Effector memory CD8-positive, alpha-beta T cell (primary cell): ENCODE measurements at places on chromosomes 5 and 9.

- peaks cover 32% of the 10 kb centered on the region for H3K36me3 ChIP-seq
- H3K27ac ChIP-seq = no peak overlapping the region
- no peak overlapping the region for H3K4me3 ChIP-seq
These were observed 266.2 kb downstream of the ARHGAP26 start for GRCh38 chr5:143036146-143036927.

GRCh38 chr5:41656597-41656996 is 146.2 kb upstream of the PLCXD3 start:
- H3K4me1 ChIP-seq = no peaks in the 10 kb centered on the region
- DNase-seq = no peak
- no peaks in the 10 kb centered on the region for H3K36me3 ChIP-seq

GRCh38 chr9:111178331-111179055 is 140.2 kb upstream of the LPAR1 start:
- no peak overlapping the region for H3K27ac ChIP-seq
- no peak overlapping the region for H3K4me3 ChIP-seq
- no peaks in the 10 kb centered on the region for H3K27me3 ChIP-seq
- no peaks in the 10 kb centered on the region for H3K4me1 ChIP-seq
- DNase-seq = no peak
- no peaks in the 10 kb centered on the region for H3K36me3 ChIP-seq

GRCh38 chr5:31884896-31885295 is 246.0 kb downstream of the PDZD2 start:
- no peaks in the 10 kb centered on the region for H3K4me1 ChIP-seq
- no peak overlapping the region for H3K27ac ChIP-seq
- DNase-seq = no peak
- no peak overlapping the region for H3K4me3 ChIP-seq
- H3K36me3 ChIP-seq = no peaks in the 10 kb centered on the region
- peaks cover 22% of the 10 kb centered on the region for H3K27me3 ChIP-seq

- peaks cover 33% of the 10 kb centered on the region for H3K27me3 ChIP-seq
- DNase-seq = peak; percentile 67
- H3K27ac ChIP-seq = no peak overlapping the region
These were observed 64.6 kb downstream of the SH3TC2 start for GRCh38 chr5:148998174-148998797.

GRCh38 chr9:4743131-4743875 is 2.3 kb upstream of the AK3 start:
- no peak overlapping the region for H3K4me3 ChIP-seq
- H3K27me3 ChIP-seq = no peaks in the 10 kb centered on the region
- H3K36me3 ChIP-seq = peaks cover 3% of the 10 kb centered on the region
- H3K4me1 ChIP-seq = peaks cover 19% of the 10 kb centered on the region

DNA sequence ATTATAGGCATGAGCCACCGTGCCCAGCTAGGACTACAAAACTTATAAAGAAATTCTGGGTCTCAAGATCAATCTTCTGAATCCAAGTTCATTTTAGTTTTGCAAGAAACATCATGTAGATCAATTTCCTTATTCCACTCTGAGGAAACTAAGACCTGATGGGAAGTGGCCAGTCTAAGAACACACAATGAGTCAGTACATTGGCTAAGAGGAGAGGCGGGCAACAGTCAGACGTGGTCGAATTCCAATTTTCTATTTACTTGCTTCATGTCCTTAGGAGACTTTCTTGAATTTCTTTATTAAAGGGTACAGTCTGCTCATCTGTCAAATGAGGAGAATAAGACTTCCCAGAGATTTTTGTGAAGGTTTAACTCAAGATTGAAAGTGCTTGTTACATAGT is 432.1 kb upstream of the BRINP1 start:
- no peak for DNase-seq
- H3K27ac ChIP-seq = no peak overlapping the region
- H3K27me3 ChIP-seq = no peaks in the 10 kb centered on the region
- H3K36me3 ChIP-seq = no peaks in the 10 kb centered on the region

DNA sequence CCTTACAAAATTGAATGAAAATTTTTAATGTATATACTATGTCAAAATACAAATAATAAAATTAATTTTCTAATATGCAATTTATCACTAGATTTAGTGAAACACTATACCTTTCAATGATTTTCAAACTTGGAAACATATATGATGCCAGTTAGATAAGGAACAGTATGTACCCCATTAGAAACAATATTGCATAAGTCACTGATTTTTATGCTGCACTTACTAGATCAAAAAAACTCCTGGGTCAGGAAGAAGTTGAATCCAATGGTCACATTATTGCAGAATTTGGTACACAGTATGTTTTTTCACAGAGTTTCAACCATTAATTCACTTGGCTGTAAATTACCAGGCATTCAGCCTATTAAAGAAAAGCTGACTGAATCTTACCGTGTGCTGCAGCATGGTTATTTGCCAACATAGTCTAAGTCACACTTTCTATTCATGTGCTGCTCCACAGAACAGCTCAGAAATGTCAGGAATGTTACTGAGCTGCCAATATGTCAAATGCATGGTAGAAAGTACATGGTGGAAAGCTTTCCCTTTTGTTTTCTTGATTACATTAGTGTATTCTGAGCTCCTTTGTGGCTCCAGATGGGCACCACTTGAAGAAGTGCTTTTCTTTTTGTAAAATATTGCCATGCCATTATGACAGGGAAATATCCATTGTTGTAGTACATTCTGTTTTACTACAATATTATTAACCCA is 9.9 kb upstream of the PRR16 start:
- DNase-seq = no peak
- H3K4me1 ChIP-seq = no peaks in the 10 kb centered on the region
- no peaks in the 10 kb centered on the region for H3K36me3 ChIP-seq
- H3K27me3 ChIP-seq = no peaks in the 10 kb centered on the region

GRCh38 chr9:78326564-78326963 is 29.6 kb downstream of the PSAT1 start:
- no peak overlapping the region for H3K4me3 ChIP-seq
- H3K36me3 ChIP-seq = no peaks in the 10 kb centered on the region

- H3K27ac ChIP-seq = no peak overlapping the region
- no peaks in the 10 kb centered on the region for H3K36me3 ChIP-seq
- H3K4me1 ChIP-seq = no peaks in the 10 kb centered on the region
- no peak for DNase-seq
- no peak overlapping the region for H3K4me3 ChIP-seq
These were observed 15.1 kb upstream of the CSNK1G3 start for GRCh38 chr5:123496892-123497291.

DNA sequence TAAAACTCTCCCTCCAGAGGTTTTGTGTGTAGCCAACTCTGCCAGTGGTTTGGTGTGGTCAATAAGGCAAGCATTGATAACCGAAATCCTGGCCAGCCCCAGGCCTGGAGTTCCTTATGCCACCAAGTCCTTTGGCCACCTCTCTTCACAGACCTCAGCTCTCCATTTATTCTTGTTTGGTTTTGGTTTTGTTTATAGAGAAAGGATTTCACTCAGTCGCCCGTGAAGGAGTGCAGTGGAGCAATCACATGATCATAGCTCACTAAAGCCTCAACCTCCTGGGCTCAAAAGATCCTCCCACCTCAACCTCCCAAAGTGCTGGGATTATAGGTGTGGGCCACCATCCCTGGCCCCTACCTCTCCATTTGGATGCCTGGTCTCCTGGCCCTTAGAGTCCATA is 55.4 kb upstream of the PPARGC1B start:
- no peak for DNase-seq
- H3K27me3 ChIP-seq = peaks cover 66% of the 10 kb centered on the region
- H3K4me1 ChIP-seq = no peaks in the 10 kb centered on the region
- no peak overlapping the region for H3K27ac ChIP-seq
- no peak overlapping the region for H3K4me3 ChIP-seq

DNA sequence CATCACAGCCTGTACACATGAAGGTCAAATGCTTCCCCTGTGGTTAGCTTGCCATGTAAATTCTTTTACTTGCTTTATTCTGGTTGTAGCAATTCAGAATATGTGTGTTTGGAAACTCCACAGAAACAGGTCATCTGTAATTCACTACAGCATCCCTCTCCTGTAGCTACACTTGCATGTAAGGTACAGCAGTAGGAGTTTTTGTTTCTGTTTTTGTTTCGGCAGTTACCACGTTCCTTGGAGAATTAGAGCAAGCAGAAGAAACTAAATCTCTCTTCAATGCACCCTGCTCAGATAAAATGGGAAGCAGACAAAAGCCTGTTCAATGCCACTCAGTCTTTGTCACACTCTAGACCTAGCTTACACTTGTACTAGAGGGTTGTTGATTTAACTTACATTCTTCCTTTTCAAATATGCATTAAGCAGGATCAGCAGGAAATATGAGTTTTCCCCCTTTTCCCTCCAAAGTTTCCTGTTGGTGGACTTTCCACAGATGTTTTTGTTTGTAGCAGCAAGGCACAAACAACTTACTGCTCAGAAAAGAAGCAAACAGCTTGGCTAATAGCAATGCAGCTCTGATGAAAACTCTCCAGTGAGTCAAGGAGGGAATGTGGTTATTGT is 80.9 kb downstream of the YIPF5 start:
- peaks cover 5% of the 10 kb centered on the region for H3K4me1 ChIP-seq
- no peak for DNase-seq
- H3K36me3 ChIP-seq = no peaks in the 10 kb centered on the region
- H3K27ac ChIP-seq = no peak overlapping the region

GRCh38 chr5:144385597-144385996 is 214.9 kb downstream of the KCTD16 start:
- no peaks in the 10 kb centered on the region for H3K27me3 ChIP-seq
- DNase-seq = no peak
- H3K27ac ChIP-seq = no peak overlapping the region
- no peaks in the 10 kb centered on the region for H3K4me1 ChIP-seq

DNA sequence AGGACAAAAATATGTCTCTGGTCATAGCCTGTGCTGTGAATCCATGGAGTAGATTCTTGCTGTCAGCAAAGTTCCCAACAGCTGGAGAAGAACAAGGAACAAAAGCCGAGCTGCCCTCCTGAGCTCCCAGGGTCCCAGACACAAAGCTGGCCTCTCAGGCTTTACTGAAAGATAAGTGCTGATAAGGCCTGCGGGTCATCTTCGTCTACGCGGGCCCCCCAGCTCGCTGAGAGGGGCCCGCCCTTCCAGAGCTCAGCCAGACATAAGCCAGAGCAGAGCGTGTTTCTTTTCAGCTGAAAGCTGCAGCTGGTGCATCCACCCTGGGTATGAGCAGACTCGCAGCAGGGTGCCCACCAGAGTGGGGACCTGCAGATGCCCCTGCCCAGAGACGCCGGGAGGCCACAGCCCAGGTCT is 84.7 kb downstream of the HSD17B3 start:
- H3K4me1 ChIP-seq = peaks cover 11% of the 10 kb centered on the region
- H3K4me3 ChIP-seq = peak overlapping the region; percentile 43
- H3K36me3 ChIP-seq = peaks cover 4% of the 10 kb centered on the region
- H3K27ac ChIP-seq = no peak overlapping the region

- H3K27me3 ChIP-seq = no peaks in the 10 kb centered on the region
These were observed 632.2 kb downstream of the TLR4 start for GRCh38 chr9:118336250-118336942.

- H3K27ac ChIP-seq = no peak overlapping the region
- no peak for DNase-seq
- H3K4me1 ChIP-seq = peaks cover 8% of the 10 kb centered on the region
- no peaks in the 10 kb centered on the region for H3K36me3 ChIP-seq
- no peaks in the 10 kb centered on the region for H3K27me3 ChIP-seq
These were observed 111.8 kb downstream of the RFX3 start for GRCh38 chr9:3413984-3414383.

DNA sequence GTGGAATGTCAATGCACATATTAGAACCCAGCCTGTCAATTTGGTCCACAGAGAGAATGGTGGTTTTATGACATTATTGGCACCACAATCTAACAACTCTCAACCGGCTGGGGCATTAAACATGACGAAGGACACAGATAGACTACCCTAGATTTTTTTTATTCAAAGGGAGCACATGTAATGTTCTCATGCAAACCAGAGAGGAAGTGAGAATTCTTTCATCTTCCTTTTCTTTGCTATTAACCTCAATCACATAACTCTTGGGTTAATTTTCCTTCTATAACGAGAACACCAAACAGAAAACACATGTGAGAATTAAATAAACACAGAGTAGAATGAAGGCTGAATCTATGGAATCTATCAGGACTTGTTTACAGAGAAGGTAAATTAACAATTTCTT is 94.9 kb upstream of the TNC start:
- no peaks in the 10 kb centered on the region for H3K36me3 ChIP-seq
- peaks cover 53% of the 10 kb centered on the region for H3K27me3 ChIP-seq
- H3K27ac ChIP-seq = no peak overlapping the region

GRCh38 chr5:64298586-64298985 is 132.9 kb downstream of the RNF180 start:
- H3K27ac ChIP-seq = no peak overlapping the region
- H3K27me3 ChIP-seq = no peaks in the 10 kb centered on the region
- H3K4me3 ChIP-seq = no peak overlapping the region
- no peaks in the 10 kb centered on the region for H3K36me3 ChIP-seq
- no peaks in the 10 kb centered on the region for H3K4me1 ChIP-seq
- DNase-seq = no peak

GRCh38 chr5:19314840-19315239 is 673.2 kb downstream of the CDH18 start:
- no peak overlapping the region for H3K27ac ChIP-seq
- no peaks in the 10 kb centered on the region for H3K4me1 ChIP-seq
- no peak overlapping the region for H3K4me3 ChIP-seq
- DNase-seq = no peak
- H3K36me3 ChIP-seq = no peaks in the 10 kb centered on the region

DNA sequence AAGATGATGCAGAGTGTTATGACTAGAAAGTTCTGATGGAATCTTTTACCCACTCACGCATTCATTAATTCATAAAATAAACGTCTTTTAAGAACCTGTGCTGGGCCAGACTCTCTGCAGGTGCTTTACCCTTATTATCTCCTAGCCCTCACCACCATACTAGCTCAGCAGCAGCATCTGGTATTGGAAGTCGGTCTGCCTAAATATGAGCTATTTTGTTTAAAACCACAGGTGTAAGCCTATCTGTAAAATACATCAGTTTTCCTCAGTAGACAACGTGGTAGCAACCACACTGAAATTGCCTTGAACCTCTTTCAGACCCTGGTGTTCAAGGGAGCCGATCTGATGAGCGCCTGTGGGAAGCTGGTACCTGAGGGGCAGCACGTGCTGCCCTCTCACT is 69.4 kb downstream of the PPIC start:
- no peak overlapping the region for H3K27ac ChIP-seq
- no peaks in the 10 kb centered on the region for H3K4me1 ChIP-seq
- H3K4me3 ChIP-seq = no peak overlapping the region
- H3K27me3 ChIP-seq = no peaks in the 10 kb centered on the region

- H3K4me1 ChIP-seq = peaks cover 4% of the 10 kb centered on the region
- peak within 1 kb of the TSS; percentile 70 for H3K4me3 ChIP-seq
These were observed at the start of gene BARHL1 for GRCh38 chr9:132582276-132582785. Gene BARHL1 (plus strand): TSS chr9:132582606. CDS start chr9:132582798, 192 bp downstream.

- H3K27me3 ChIP-seq = peaks cover 41% of the 10 kb centered on the region
- peak; percentile 31 for DNase-seq
- no peaks in the 10 kb centered on the region for H3K36me3 ChIP-seq
- no peak overlapping the region for H3K4me3 ChIP-seq
- H3K27ac ChIP-seq = no peak overlapping the region
These were observed 72.8 kb downstream of the PSAT1 start for GRCh38 chr9:78369639-78370219.

DNA sequence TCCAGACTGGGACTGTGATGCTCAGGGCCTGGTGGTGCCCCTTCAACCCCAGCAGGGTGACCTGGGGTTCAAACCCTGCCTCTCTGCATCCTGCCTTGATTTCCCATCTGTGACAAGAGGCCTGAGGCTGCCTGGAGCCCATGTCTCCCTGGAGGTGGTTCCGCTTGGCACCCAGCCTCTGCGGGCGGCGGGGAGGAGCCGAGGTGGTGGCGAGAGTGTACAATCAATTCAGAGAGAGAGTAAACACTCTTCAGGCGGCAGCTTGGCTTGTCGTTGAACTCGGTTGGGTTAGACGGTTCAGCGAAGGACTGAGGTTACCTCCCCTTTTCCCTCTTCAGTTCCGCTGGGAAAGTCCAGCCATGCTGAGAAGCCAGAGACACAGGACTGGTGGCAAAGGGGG is 39.3 kb downstream of the NTNG2 start:
- H3K4me1 ChIP-seq = no peaks in the 10 kb centered on the region
- no peak overlapping the region for H3K4me3 ChIP-seq
- H3K27me3 ChIP-seq = peaks cover 39% of the 10 kb centered on the region
- DNase-seq = no peak
